ENCODE measurements at places on chromosomes 1 and 21. TPM values are rescaled to one million over a fixed set of nuclear protein-coding genes. Genes with fewer than 3 reads are reported as not detected.

DNA sequence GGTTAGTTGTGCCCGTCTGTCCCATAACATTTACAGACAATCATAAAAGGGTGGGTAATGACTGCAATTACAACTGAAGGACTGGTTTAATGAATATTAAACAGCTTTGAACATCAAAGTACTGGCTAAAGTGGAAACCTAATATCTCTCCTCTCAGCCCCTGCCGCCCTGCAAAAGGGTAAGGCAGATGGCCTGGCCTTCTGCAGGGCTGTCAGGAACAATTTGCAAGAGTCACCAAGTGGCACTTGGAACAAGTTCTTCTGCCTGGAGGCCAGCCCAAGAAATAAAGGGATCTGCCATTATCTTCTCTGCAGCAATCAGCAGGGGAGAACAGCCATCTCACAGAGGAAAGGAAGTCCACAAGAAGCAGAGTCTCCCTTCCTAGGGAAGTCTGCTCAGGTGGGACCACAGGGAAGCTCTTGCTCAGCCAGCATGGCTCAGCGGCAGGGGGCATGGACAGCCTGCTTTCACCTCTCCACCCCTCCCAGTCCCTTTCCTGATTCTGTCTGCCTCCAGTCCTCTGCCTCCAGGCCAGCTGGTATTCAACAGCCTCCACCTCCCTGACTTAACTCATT is 96.1 kb downstream of the TRABD2B start:
- H3K27ac ChIP-seq: no peak overlapping the region
- no peaks in the 10 kb centered on the region for H3K36me3 ChIP-seq
- peaks cover 10% of the 10 kb centered on the region for H3K4me1 ChIP-seq
- no peak overlapping the region for H3K4me3 ChIP-seq
- no peak for DNase-seq
- no peaks in the 10 kb centered on the region for H3K27me3 ChIP-seq

DNA sequence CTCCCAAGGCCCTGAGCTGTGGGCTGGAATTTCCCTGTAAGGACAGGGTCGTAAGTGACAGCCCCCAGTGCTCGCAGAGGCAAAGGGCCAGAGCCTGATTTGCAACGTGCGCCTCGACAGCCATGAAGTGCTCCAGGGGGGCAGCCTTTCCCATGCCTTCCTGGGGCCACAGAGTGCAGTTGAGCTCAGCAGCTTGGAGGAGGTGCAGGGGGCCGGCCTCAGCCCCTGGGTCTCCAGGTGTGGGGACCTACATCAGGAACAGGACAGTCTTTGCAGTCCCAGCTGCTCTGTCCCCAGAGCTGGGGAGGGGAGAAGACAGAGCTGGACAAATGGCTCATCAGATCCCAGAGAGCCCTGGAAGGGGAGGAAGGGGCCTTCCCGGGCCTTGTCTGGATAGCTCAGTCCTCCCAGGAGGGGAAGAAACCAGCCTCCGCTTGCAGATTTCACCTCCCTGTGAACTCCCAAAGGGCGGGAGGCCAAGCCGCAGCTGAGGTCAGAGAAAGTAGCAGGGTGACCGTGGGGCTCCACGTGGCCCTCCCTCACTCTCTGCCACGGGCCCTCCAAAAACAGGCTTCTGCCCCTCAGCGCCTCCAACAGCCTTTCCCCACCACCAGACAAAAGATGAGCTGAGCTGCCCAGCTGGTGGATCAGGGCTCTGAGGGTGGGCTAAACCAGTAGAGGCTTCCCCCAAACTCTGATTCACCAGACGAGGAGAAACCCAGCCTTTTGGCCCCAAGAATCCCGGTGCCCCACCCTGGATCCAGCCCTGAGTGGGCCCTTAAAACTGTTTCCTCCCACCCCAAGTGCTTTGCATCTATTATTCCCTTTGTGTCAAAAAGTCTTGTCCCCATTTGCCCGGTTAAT is 76.5 kb downstream of the DHRS3 start:
- H3K27me3 ChIP-seq: no peaks in the 10 kb centered on the region
- DNase-seq: peak; percentile 31
- peaks cover 24% of the 10 kb centered on the region for H3K4me1 ChIP-seq
- no peaks in the 10 kb centered on the region for H3K36me3 ChIP-seq
- no peak overlapping the region for H3K4me3 ChIP-seq
- no peak overlapping the region for H3K27ac ChIP-seq

DNA sequence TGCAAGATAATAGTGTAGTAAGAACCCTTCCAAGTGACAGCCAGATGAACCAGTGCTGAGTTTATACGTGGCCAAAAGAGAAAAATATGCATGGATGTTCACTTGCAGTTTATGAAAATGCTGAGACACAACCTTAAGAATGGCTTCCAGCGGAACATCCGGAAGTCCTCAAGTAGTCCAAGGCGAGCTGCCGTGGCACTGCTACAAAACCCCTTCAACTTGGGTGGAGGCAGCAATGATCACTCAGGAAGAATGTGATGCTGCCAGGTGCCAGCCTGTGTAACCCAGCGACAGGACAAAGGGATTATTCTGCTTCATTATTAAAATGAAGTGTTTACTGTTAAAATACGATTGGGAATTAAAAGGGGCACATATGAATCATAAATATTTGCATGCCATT is 179.6 kb downstream of the RUNX1 start:
- no peak for DNase-seq
- peaks cover under 1% of the 10 kb centered on the region for H3K4me1 ChIP-seq
- H3K27me3 ChIP-seq: no peaks in the 10 kb centered on the region
- no peak overlapping the region for H3K27ac ChIP-seq

DNA sequence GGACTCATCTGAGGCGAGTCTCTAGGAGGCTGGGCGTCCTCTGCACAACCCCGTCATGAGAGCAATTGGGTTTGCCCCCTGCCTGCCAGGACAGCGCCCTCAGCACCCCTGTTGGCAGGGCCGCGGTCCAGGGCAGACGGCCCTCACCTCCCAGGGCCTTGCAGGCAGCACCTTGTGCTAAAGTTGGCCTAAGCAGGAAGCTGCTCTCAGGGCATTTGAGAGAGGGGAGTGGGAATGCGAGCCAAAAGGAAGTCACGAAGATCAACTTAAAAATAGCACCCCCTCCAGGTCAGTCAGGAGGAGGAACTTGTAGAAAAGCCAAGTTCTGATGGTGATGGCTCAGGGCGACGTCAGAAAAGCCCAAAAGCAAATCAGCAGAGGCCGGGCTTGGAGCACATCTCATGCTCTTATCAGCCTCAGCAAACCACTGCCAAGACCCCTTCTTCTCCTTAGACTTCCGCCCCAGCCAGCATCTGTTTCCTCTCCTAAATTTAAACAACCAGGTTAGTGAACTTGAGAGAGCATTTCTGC is 12.6 kb upstream of the ADORA3 start:
- H3K4me1 ChIP-seq: peaks cover 28% of the 10 kb centered on the region
- H3K27ac ChIP-seq: peak overlapping the region; percentile 71
- no peaks in the 10 kb centered on the region for H3K36me3 ChIP-seq
- H3K4me3 ChIP-seq: no peak overlapping the region

- no peaks in the 10 kb centered on the region for H3K36me3 ChIP-seq
- no peak overlapping the region for H3K4me3 ChIP-seq
- H3K27ac ChIP-seq: no peak overlapping the region
- DNase-seq: no peak
- H3K4me1 ChIP-seq: peaks cover 7% of the 10 kb centered on the region
These were observed 11.8 kb upstream of the SOD1 start for GRCh38 chr21:31647650-31648049.

GRCh38 chr1:91020967-91021685 is 709 bp downstream of the ZNF644 start:
- no peaks in the 10 kb centered on the region for H3K27me3 ChIP-seq
- H3K4me1 ChIP-seq: peaks cover 19% of the 10 kb centered on the region
- no peaks in the 10 kb centered on the region for H3K36me3 ChIP-seq
- H3K27ac ChIP-seq: peak overlapping the region; percentile 97

Gene DCLRE1B
- 5.6 TPM for polyA plus RNA-seq

Gene ATXN7L2
- 5.7 TPM for polyA plus RNA-seq

- peaks cover 10% of the 10 kb centered on the region for H3K4me1 ChIP-seq
- no peaks in the 10 kb centered on the region for H3K36me3 ChIP-seq
- no peak for DNase-seq
- H3K27me3 ChIP-seq: no peaks in the 10 kb centered on the region
These were observed 106.9 kb upstream of the SERBP1 start for GRCh38 chr1:67536957-67537666.

Gene DDI2
- 4.6 TPM for polyA plus RNA-seq

DNA sequence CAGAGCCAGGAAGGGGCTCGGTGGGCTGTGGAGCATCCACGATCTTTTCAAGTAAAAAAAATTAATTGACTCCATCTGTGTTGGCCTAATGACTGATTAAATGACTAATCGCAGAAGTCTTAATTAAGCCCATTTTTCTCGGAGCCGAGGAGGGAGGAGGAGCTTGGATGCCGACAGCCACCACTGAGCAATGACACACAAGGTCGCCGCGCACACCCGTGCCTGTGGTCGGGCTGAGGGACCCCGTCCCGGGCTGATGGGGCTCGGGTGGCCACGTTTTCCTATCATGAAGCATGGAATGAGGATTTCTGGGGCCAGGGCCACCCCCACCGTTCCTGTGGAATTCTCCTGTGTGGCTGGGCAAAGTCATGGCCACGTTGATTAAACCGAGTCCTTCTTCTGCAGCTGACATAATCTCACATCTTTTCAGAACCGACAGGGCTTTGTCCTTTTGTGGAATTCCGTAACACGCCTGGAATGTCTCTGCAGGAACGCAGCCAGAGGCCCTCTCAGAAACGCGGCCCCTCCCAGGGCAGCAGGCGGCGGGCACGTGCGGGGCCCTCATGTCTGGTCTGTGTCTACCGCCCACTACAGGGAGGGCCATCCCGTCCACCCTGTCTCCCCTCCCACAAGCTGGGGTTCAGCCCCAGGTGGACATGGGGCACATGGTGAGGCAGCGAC is 60.7 kb downstream of the MORN1 start:
- H3K4me1 ChIP-seq: no peaks in the 10 kb centered on the region
- no peak for DNase-seq
- H3K27me3 ChIP-seq: no peaks in the 10 kb centered on the region
- no peak overlapping the region for H3K27ac ChIP-seq

Gene B3GALT2
- polyA plus RNA-seq: not detected

Measured in endothelial cell of umbilical vein (primary cell).